ENCODE measurements at places on chromosomes 1 and 21. TPM values are rescaled to one million over a fixed set of nuclear protein-coding genes. Genes with fewer than 3 reads are reported as not detected.
A peak's percentile ranks its signal among the peaks of the same experiment; 100 is the strongest.

- no peaks in the 10 kb centered on the region for H3K36me3 ChIP-seq
- no peak overlapping the region for H3K27ac ChIP-seq
- no peaks in the 10 kb centered on the region for H3K4me1 ChIP-seq
- H3K27me3 ChIP-seq, result peaks cover 23% of the 10 kb centered on the region
Measured at GRCh38 chr1:207001492-207002245, 30.9 kb downstream of the C1orf116 start.

DNA sequence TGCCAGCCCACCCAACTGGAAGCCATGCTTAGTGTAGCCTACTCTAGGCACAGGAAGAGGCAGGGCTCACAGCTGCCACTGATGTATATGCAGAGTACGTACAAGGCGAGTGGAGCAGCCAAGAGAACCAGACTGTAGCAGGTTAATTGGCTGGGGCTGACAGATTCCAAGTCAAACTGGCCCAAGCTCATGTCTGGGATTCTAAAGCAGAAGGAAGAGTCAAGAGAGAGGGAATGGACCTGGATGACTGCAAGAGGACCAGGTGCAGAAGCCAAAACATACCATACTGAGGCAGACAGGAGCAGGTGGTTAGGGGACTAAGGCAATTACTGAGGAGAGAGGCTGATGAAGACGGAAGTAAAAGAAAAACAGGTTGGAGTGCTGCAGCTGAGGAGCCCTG is 51.3 kb upstream of the LRRN2 start:
- peaks cover 49% of the 10 kb centered on the region for H3K27me3 ChIP-seq
- no peak overlapping the region for H3K27ac ChIP-seq
- H3K4me1 ChIP-seq, result no peaks in the 10 kb centered on the region
- no peak for DNase-seq
- no peaks in the 10 kb centered on the region for H3K36me3 ChIP-seq
- no peak overlapping the region for H3K4me3 ChIP-seq

DNA sequence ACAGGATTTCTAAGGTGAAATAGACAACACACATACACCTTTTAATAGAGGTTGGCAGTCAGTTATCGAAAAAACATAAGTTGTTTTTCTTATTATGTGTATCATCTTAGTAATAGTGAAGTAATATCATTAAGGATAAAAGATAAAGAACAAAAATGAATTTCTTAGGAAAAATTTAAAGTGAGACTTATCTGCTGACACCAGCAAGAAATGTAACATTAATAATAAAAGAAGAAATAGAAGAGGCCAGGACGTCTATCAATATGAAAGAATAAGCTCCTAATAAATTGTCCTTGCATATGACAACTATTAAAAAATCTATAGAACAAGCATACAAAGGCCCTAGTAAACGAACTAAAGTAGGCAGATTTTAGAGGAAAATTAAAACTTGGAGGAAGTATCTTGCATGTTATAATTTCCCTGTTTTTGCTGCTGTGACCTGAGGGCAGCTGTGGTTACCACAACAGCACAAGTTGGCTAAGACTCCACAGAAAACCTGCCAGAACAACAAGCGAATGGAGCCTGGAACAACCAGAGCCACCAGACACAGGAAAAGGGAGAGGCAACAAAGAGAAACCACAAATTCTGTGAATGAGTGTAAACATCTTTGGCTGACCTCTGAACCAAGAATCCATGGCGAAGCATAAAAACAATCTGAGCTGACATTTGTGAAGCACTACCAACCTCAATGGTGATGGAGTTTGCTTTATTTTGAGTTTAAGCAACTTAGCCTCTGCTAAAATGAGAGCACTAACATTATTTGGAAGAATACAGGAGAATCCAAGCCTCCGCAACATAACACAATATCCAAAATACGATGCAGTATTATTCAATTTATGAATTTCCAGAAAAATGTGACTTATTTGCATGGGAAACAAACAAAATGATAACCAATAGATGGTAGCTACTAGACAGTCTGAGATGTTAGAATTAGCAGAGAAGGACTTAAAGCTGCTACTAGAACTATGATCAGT is 207.5 kb downstream of the KCNT2 start:
- H3K36me3 ChIP-seq, result no peaks in the 10 kb centered on the region
- no peaks in the 10 kb centered on the region for H3K27me3 ChIP-seq
- DNase-seq, result no peak
- no peaks in the 10 kb centered on the region for H3K4me1 ChIP-seq

DNA sequence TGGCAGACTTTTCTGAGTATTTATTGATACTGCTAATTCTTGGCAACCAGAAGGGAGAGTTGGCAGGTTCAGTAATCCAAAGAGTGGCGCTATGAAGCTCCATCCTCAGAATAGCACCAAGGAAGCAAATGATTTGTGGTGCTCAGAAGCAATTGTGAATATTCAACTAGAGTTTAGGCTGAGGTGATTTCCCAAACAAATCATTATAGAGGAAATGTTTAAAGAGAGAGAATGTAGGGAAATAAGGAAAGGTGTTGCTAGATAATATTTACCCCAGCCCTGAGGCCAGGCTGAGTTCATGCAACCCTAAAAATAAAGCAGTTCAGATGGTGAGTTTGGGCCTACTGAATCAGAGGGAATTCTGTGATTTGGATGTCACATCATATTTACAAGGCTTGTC is 363.4 kb upstream of the PLXNA2 start:
- no peak overlapping the region for H3K27ac ChIP-seq
- no peak overlapping the region for H3K4me3 ChIP-seq
- H3K4me1 ChIP-seq, result peaks cover 5% of the 10 kb centered on the region
- H3K36me3 ChIP-seq, result no peaks in the 10 kb centered on the region
- peaks cover 2% of the 10 kb centered on the region for H3K27me3 ChIP-seq

DNA sequence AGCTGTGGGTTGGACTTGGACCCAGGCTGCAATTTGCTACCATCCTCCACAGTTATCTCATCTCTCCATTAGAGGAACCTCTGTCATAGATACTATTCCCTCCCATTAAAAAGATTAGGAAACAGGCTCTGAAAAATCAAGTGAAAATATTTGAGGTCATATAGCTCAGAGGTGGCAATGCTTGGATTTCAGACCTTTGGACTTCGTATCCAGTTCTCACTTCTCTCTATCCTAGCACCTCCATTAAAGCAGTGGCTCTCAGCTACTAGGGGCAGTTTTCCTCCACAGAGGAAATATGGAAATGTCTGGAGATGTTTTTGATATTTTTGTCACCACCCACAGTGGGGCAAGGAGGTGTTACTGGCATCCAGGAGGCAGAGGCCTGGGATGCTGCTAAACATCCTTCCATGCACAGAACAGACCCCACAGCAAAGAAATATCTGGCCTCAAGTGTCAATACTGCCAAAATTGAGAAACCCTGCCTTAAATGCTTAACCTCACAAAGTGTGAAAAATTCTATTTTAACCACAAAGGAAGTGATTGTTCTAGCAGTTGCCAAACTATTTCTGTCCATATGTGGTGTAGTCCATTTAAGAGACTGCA is 54.1 kb downstream of the C8A start:
- H3K27me3 ChIP-seq, result no peaks in the 10 kb centered on the region
- H3K27ac ChIP-seq, result no peak overlapping the region
- no peak overlapping the region for H3K4me3 ChIP-seq
- H3K4me1 ChIP-seq, result no peaks in the 10 kb centered on the region

DNA sequence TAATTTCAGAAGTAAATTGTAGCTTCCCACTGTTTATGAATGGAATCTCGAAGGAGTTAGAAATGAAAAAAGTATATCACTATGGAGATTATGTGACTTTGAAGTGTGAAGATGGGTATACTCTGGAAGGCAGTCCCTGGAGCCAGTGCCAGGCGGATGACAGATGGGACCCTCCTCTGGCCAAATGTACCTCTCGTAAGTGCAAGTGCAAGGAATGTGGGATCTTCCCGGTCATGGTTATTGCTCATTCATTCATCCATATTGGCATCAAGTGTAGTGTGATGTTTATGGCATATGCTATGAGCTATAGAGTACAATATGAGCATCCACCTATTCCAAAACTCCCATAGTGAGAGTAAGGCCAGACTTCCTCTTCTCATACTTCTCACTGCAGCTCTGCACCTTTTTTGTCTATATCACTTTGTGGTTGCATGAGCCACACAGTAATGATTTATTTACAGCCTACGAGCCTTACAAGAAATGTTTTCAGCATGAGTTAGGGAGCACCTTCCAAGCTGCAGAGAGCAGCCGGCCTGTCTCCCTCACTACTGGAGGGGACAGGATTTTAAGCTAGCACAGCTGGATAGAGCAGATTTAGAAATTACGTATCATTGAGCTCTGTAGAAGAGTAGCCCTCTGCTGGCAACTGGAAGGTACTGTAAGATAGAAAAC is 24.9 kb upstream of the CR1L start:
- no peak overlapping the region for H3K4me3 ChIP-seq
- peaks cover 20% of the 10 kb centered on the region for H3K27me3 ChIP-seq
- H3K27ac ChIP-seq, result no peak overlapping the region
- no peaks in the 10 kb centered on the region for H3K36me3 ChIP-seq

DNA sequence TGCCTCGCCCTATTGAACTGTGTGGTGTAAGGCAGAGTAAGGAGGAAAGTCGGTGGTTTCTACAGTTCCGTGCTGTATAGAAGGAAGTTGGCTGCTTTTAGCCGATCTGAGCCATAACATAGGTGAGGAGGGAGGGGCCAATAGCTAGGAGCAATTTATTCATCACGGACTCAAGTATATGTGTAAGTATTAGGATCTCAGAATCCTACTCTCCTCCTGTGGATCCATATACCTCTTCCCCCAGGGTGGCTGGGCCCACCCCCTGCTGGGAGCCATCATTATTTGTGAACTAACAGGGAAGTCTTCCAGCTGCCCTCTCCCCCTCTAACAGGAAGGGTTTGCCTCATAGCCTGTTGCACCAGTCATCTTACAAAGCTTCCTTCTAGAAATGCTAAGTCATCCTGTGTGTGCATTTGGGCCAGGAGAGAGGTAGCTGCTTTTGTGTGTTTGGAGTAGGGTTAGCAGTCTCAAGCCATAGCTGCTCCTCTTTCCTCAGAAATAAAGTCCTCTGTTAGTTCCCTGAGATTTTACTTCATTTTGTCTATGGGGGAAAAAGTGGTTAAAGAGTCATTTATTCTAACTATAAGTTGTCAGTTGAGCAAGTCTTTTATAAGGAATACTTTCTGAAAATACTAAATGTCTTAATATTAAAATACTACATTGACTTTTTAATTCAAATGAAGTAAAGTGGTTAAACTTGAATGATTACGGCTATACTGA is 14.9 kb upstream of the CENPS start:
- peak overlapping the region; percentile 59 for H3K4me3 ChIP-seq
- peak overlapping the region; percentile 90 for H3K27ac ChIP-seq
- no peaks in the 10 kb centered on the region for H3K27me3 ChIP-seq
- H3K4me1 ChIP-seq, result peaks cover 6% of the 10 kb centered on the region
- H3K36me3 ChIP-seq, result peaks cover 77% of the 10 kb centered on the region

DNA sequence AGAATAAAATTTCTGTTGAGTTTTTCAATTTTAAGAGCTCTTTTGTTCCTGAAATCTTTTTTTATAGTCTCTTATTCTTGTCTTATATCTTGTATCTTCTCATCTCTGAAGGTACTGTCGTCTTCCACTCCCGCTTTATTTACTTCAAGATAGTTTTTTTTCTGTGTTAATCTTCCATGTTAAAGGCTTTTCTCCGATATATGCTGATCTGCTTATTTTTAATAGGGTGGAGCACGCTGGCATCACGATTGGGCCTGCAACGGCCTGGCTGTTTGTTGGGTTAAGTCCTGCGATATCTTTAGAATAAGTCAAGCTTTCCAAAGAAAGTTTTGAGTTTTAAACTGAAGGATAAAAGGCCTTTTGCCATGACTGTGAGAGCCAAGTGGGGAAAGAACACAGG is 35.7 kb downstream of the MRPS6 start:
- peaks cover 68% of the 10 kb centered on the region for H3K36me3 ChIP-seq
- peaks cover 43% of the 10 kb centered on the region for H3K4me1 ChIP-seq
- no peak for DNase-seq
- no peak overlapping the region for H3K4me3 ChIP-seq
- no peaks in the 10 kb centered on the region for H3K27me3 ChIP-seq

The TFF1 gene
- not detected for total RNA-seq

The CD1D gene
- total RNA-seq, result not detected

The ZNF326 gene
- 36.8 TPM for total RNA-seq

The TIAM1 gene
- total RNA-seq, result 105 TPM

The GSTM1 gene
- 94.2 TPM for total RNA-seq
